ENCODE measurements at places on chromosomes 11 and 22. TPM values are rescaled to one million over a fixed set of nuclear protein-coding genes. Genes with fewer than 3 reads are reported as not detected.
A peak's percentile ranks its signal among the peaks of the same experiment; 100 is the strongest.

DNA sequence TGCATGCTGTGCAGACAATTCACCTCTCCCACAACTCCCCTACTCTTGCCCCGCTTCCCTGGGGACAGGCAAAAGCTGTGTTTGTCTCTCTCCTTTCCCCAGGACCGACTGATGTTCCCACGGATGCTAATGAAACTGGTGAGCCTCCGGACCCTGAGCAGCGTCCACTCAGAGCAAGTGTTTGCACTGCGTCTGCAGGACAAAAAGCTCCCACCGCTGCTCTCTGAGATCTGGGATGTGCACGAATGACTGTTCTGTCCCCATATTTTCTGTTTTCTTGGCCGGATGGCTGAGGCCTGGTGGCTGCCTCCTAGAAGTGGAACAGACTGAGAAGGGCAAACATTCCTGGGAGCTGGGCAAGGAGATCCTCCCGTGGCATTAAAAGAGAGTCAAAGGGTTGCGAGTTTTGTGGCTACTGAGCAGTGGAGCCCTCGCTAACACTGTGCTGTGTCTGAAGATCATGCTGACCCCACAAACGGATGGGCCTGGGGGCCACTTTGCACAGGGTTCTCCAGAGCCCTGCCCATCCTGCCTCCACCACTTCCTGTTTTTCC, 1.4 kb upstream of the MADD start:
- DNase-seq = no peak

DNA sequence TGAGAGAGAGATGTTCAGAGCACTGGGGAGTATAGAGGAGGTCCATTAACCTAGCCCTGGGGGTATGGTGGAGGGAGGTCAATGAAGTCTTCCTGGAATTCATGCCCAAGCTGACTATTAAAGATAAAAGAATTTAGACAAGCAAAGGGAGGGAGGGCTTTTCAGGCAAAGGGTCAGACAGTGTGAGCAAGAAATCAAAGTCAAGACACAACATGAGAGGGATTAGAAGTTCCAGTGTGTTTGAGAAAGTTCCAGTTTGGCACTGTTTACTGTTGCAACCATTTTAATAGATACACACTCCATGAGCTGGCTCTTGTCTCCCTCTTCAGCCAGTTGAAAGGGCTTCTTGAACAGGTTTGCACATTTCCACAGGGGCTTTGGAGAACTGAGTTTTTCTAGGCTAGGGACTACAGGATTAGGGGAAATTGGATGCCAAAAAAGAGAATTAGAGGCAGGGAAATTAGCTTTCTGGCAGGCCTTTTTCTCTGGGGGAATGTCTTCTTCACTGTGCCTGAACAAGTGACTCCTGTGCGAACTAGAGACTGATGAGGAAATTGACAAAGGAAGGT, 14.7 kb upstream of the NNMT start:
- no peak for DNase-seq

The SLN gene
- 0.17 TPM for total RNA-seq

DNA sequence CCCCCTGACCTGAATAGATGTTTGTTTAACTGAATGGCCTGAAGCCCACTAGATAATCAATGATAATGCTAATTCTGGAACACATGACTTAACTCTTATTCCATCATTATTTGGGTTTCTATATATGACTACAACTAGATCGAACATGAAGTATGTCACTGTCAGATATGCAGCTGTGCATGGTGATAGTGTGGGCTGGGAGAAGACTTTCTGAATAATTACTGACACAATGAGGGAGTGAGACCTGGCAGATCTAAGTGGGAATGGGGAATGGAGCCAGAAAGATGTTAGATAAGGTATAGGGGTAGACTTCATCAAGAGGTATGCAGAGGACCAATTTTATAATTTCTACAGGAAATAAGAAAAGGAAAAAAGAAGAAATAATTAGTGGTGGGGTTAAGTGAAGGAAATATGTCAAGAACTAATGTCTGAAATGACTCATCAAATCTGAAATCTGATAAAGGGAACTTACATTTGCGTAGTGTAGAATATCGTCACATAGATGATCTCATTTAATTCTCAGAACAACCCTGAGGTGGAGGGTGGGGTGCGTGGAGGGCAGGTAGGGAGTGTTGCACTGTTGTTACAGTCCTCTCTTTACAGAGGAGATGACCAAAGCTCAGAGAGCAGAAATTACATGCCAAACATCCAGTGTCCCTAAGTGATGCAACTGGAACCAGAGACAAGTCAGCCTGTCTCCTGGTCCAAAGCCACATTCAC, 68.2 kb upstream of the EED start:
- DNase-seq = no peak

The SCGB1A1 gene
- not detected for total RNA-seq

The ANO1 gene
- total RNA-seq = 0.13 TPM

DNA sequence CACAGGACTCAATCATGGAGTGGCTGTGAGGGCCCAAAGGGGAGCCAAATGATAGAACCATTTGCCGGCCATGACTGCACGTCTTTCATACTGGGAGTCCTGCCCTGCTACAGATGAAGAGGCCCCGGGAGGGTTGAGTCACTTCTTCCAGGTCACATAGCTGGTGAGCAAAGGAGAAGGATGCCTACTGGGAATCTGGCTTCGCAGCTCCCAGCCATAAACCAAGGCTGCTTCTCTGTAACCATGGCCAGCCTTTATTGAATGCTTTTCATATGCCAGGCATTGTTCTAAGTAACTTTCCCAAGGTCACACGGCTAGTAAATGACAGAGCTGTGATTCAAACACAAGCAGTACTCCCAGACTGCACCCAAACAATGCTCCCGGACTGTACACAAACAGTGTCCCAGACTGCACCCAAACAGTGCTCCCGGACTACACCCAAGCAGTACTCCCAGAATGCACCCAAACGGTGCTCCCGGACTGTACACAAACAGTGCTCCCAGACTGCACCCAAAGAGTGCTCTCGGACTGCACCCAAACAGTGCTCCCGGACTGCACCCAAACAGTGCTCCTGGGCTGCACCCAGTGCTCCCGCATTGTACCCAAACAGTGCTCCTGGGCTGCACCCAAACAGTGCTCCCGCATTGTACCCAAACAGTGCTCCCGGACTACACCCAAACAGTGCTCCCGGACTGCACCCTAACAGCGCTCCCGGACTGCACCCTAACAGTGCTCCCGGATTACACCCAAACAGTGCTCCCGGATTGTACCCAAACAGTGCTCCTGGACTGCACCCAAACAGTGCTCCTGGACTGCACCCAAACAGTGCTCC, 89.8 kb downstream of the FBXO7 start:
- DNase-seq = peak; percentile 27

The TSSK2 gene
- not detected for total RNA-seq

- no peak for DNase-seq
These were observed 5.6 kb downstream of the PEX26 start for GRCh38 chr22:18083406-18083805.

The CECR2 gene
- total RNA-seq = not detected

DNA sequence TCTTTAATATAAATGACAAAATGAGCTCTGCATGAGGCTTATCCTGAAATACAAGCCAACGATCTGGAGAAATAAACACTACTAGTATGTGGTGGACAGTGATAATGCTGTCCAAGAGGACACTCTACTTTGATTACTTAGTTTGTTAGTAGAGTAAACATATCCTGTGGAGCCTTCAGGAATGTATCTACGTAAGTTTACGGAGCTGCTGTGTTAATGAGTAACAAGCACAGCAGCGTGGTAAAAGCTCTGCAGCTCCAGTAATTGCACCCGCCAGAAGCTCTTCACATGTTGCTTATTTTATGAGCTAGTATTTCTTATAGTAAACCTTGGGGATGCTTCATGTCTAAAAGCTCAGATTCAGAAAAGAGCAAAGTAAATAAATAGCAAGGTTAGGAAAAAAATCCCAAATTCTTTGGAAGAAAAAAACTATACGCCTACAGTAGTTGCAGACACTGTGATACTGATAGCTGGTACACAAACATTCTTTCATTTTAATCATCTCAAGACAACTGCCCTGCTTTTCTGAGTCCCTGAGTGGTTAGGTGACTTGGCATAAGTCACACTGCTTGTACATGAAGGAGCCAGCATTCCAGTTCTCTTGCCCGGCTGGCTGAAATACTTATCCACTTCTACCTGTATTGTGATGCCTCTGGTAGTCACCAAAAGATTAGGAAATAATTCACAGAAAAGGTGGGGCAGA, 32.7 kb upstream of the CCDC34 start:
- DNase-seq = no peak

The KRTAP5-7 gene
- total RNA-seq = not detected

- DNase-seq = no peak
These were observed 38.7 kb downstream of the TPBGL start for GRCh38 chr11:75279273-75279672.

GRCh38 chr11:15035283-15035682, 38.1 kb upstream of the CALCB start:
- no peak for DNase-seq

- DNase-seq = no peak
These were observed 37.7 kb upstream of the IGLL5 start for GRCh38 chr22:22849640-22850610.

GRCh38 chr11:21622566-21622965, 570.3 kb upstream of the ANO5 start:
- DNase-seq = no peak

DNA sequence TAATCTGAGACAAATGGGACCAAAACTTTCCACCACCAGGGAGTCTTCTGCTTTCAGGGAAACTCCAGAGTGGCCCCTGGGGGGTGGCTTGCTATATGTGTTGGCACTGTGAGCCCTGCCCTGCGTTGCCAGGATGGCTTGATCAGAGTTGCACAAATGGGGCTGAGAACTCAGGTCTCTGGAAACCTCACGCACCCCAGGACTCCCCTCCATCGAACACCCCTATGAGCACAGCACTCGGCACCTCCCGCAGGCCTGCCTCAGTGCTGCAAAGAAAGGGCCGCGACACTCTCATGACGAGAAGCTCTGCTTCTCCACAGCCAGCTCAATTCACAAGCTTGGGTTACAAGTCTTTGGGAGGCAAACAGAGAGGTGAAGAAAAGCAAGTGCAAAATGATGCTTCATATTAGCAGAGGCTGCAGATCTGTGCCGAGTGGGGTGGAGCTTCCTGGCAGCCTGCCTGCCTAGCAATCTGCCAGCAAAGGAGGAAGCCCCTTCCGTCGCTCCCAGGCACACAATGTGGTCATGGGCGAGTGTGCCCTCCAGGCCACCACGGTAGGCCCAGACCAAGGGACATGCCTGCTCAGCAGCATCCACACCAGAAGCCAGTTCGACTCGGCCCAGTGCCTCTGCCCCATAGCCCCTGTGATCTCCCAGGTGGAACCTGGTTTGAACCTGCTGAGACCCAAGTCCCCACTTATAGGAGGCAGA, 55.7 kb downstream of the MYH9 start:
- DNase-seq = peak; percentile 78

GRCh38 chr11:85759915-85760314, 51.0 kb downstream of the SYTL2 start:
- peak; percentile 81 for DNase-seq

GRCh38 chr11:20529757-20530156, 69.7 kb upstream of the SLC6A5 start:
- DNase-seq = no peak

The PPP6R2 gene
- total RNA-seq = 40.0 TPM

- DNase-seq = peak; percentile 97
These were observed 31.5 kb upstream of the CYB5R3 start for GRCh38 chr22:42680648-42681047.

- no peak for DNase-seq
These were observed 558.1 kb downstream of the INSC start for GRCh38 chr11:15672825-15673224.

DNA sequence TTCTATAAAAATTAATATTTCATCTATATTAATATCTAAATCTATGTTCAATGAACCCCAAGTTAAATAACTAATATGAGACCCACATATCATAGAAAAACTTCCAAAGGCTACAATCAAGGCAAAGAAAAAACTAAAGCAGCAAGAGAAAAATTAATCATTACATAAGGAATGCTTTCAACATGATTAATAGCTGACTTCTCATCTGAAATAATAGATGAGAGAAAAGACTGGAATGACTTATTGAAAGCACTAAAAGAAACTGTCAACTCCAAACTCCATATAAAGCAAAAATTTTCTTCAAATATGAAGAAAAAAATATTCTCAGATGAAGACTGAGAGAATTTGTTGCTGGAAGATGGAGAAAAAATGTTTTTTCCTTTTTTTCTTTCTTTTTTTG, 13.0 kb downstream of the TRIM5 start:
- no peak for DNase-seq

GRCh38 chr11:58561394-58562098, 14.1 kb downstream of the LPXN start:
- DNase-seq = no peak

DNA sequence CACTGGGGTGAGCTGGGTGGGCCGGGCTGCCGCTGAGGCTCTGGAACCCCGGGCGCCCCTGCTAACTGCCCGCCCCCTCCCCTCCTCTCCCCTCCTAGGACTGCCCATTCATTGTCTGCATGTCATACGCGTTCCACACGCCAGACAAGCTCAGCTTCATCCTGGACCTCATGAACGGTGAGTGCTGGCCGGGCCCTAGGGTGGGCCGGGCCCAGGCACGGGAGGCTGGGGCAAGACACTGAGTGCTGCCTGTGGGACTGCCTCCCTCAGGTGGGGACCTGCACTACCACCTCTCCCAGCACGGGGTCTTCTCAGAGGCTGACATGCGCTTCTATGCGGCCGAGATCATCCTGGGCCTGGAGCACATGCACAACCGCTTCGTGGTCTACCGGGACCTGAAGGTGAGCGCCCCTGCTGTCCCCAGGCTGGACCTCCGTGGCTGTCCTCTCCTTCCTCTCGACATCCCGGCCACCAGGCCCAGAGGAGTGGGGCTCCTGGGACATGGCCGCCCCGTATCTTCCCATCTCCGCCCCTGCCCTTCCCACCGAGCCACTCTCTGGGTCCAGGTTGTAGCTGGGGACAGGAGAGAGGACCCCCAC, 7.5 kb upstream of the ANKRD13D start:
- no peak for DNase-seq

The CSF2RB gene
- total RNA-seq = not detected

- no peak for DNase-seq
These were observed at the start of gene B4GALNT4 for GRCh38 chr11:369336-370018. Gene B4GALNT4 (plus strand): TSS chr11:369499. CDS start chr11:369804, 305 bp downstream.

DNA sequence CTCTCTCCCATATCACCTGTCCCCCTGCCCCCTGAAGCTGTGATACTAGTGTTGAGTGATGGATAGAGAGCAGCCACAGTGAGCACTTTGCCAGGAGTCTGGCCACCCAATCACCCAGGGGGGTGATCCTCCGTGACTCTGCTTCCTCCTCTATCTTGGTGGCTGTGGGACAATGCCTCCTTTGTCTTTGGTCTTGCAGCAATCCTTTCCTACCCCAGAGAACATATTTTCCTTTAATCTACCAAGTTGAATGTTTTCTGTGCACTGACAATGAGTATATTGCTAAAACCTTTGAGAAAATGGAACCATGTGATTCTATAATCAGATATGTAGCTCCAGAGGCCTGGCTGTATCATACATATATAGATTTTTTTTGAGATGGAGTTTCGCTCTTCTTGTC, 58.1 kb upstream of the HEPHL1 start:
- no peak for DNase-seq

The ST14 gene
- total RNA-seq = 0.07 TPM

The UPK2 gene
- total RNA-seq = not detected

DNA sequence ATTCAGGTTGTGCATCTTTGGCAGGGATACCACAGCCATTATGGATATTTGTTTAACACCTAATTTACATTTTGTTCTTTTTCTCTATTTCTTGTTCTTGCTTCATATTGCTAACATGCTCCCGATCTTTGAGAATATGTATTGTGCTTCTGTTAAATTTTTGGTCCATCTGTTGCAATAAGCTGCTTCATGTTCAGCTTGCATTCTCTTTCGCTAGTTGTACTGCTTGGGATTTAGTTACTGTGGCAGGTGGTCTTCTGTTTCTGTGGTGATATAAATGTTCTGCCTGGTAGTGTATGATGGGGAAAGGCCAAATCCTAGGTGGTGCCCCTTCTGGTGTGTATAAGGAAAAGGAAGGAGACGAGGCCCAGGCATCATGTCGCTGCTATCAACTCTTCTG, 140.2 kb downstream of the SPON1 start:
- no peak for DNase-seq

The CD81 gene
- 108 TPM for total RNA-seq
